ENCODE measurements at places on chromosomes 4 and X.

GRCh38 chrX:131067846-131068745 is 9.9 kb downstream of the ARHGAP36 start:
- DNase-seq = no peak

DNA sequence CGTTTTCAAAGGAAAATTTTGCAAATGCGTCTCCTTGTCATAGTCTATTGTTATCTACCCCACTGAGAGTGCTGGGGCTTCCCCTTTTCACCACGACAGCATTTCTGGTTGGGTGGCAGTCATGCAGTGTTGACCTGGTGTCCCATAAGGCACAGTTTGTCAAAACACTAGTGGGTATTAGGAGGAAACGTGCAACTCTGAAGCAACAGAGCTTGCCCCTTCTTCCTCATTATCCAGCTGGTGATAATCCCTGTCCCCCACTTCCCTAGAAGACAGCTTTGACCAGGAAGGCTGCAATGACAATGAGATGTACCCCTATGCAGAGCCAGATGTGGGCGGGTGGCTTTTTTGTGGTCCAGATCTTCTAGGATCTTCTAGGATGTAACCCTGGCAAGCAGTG is 1.8 kb downstream of the TBC1D1 start:
- DNase-seq = no peak

GRCh38 chrX:54534271-54534670 is 4.3 kb downstream of the GNL3L start:
- DNase-seq = no peak

- no peak for DNase-seq
These were observed 1583.3 kb downstream of the STIM2 start for GRCh38 chr4:28443801-28444412.

- DNase-seq = no peak
These were observed 7.3 kb downstream of the PLP1 start for GRCh38 chrX:103783971-103784370.

DNA sequence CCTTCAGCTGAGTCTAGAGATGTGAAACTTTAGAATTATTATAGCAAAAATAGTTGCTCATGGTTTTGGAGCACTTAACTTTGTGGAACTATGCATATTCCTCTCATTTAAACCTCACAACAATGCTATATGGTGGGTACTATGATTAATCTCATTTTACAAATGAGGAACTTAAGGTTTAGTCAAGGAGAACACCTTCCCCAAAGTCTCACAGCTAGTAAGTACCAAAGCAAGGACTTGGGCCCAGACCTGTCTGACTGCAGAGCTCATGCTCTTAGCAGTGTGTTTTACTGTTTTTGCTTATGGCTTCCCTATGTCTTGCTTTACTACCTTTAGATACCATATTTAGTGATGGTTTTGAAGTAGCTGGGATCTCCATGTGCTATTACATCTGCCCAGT is 5.1 kb downstream of the UBE2A start:
- DNase-seq = no peak

- no peak for DNase-seq
These were observed 28.6 kb downstream of the MAGEB1 start for GRCh38 chrX:30275498-30275897.

DNA sequence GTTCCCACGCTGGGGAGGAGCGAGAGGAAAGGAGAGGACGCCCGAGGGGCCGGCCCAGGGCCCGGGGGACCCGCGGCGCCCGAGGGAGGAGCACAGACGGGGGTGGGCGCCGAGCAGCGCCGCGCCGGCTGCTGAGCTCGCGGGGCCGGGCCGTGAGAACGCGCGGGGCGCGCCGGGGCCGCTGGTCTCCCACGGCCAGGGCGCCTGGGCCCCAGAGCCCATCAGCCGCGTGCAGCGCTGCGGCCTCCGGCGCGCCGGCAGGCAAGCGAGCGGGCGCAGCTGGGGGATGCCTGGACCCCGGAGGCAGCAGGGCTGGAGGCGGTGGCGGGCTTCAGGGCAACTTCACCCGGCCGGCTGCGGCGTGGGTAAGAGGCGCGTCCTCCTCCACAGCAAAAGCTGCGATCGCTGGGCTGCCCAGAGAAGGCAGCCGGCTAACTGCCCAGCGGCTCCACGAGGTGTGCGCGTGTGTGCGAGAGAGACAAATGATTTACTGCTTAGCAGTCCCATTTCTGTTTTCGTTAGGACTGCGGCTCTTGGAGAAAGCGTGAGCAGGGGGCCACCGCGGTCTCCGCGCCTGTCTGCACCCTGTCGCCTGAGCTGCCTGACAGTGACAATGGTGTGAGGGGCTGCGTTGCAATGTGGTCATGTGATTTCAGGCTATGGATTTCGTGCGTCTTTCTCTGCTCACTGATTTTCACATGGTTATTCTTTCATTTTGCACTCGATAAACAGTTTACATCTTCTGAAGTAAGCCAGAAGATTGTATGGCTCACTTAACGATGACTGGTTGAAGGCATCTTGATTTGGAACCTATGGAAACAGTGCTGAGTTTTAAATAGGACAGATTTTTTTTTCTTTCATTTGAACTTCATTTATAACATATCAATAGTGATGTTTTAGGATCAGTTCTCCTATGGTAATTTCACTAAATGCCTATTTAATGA is 1.2 kb downstream of the GUCY1A1 start:
- DNase-seq = no peak

- DNase-seq = no peak
These were observed 30.2 kb downstream of the NEK1 start for GRCh38 chr4:169582203-169582602.

DNA sequence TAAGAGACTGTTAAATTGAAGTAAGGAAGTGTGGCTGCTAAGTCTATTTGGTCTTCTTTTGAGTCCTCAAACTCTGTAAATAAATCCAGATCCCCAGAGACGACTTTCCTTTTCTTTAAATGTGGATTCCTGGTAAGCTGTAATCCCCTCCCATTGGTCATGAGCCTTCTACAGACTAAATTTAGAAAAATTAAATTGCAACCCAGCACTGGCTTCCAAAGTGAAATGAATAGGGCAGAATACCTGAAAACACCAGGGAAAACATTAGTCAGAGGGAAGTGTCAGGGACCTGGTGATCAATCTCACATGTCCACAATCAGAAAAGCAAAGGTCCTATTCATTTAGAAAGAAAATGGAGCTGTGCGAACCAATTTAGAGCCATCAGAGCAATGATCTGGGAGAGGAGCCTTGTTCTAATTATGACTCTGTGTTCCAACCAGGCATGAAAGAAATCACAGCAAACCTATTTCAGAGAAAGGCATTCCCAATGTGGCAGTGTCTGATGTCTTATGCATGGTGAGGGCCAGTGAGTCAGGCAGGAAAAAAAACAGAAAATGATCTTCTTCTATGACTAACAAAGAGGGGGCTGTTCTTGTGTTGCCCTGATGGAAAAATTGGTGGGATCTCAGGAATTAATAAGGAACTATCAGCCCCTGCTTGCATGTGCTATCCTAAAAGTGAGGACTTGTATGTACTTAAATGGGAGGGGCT is 19.8 kb upstream of the CCDC149 start:
- DNase-seq = no peak

DNA sequence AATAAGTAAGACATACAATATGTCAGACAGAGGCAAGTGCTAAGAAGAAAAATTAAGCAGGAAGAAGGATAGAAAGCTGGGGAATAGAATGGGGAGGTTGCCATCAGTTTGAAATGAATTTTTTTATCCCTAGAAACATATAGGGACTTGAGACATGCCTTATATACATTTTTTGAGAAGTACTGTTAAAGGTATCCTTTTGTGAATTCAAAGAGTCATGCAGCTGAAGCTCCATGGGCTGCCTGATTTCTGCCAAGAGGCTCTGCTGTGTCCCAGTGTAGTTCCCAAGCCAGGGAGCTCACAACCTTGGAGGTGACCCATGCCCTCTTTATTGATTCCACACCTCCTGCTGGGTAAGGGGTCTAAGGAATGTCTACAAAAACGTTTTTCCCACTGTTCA is 564.6 kb upstream of the DIPK2B start:
- DNase-seq = no peak

- DNase-seq = no peak
These were observed 389.3 kb downstream of the MAPK10 start for GRCh38 chr4:85970535-85970934.
